Right lobe of liver (tissue), 6 donors: ENCODE measurements at places on chromosomes 3 and 15. TPM values are rescaled to one million over a fixed set of nuclear protein-coding genes. Genes with fewer than 3 reads are reported as not detected.

DNA sequence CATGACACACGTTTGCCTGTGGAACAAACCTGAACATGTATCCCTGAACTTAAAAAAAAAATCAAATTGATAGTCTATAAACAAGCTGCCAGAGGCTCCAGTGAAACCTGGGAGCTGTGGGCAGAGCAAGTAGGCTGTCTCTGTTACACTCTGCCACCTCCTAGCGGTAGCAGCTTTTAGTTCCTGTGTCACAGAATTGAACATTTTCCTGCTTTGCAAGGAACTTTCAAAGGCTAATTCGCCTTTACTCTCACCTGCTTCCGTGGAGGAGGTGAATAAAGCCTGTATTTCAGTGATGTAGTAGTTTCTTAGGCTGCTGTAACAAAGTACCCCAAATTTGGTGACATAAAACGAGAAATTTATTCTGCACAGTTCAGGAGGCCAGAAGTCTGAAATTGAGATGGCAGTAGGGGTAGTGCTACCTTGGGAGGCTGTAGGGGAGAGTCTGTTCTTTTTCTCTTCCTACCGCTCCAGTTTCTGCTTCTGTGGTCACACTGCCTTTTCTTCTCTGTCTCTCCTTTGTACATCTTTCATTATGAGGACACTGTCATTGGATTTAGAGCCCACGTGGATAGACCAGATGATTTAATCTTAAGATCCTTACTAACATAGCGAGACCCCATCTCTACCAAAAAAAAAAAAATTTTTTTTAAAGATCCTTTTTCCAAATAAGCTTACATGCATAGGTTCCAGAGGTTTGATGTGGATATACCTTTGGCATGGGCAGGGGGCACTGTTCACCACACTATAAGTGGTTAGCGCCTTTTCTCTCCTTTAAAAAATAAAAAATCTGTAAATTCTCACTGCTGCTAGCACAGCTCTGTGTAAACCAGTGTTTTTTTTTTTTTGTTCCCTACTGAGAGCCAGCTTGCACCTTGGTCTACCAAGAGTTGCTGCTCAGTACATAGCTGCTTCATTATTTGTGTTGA lies 25.3 kb downstream of the FBXO22 start:
- no peak for DNase-seq
- H3K36me3 ChIP-seq = no peaks in the 10 kb centered on the region
- no peak overlapping the region for H3K4me3 ChIP-seq
- no peaks in the 10 kb centered on the region for H3K4me1 ChIP-seq
- H3K27me3 ChIP-seq = no peaks in the 10 kb centered on the region
- no peak overlapping the region for H3K27ac ChIP-seq

- no peak overlapping the region for H3K4me3 ChIP-seq
- no peaks in the 10 kb centered on the region for H3K36me3 ChIP-seq
- no peaks in the 10 kb centered on the region for H3K4me1 ChIP-seq
- no peaks in the 10 kb centered on the region for H3K27me3 ChIP-seq
- DNase-seq = no peak
These were observed 88.9 kb upstream of the CCNL1 start for GRCh38 chr3:157248590-157249422.

DNA sequence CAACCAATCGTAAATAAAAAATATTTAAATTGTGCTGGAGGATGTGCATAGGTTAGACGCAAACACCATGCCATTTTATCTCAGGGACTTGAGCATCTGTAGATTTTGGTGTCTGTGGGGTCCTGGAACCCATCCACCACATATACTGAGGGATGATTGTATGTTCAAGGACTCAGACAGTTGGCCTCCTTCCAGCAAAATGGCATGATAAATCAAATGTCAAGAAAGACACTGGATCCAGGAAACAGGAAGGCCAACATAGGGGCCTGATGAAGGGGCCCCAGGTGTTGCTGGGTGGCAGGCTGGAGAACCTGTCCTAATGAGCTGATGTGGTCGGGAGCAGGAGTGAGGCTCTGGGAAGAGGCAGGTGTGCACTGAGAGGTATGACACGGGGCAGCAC lies 289.5 kb downstream of the GABRG3 start:
- H3K36me3 ChIP-seq = no peaks in the 10 kb centered on the region
- H3K27me3 ChIP-seq = no peaks in the 10 kb centered on the region
- DNase-seq = no peak
- no peaks in the 10 kb centered on the region for H3K4me1 ChIP-seq
- H3K27ac ChIP-seq = no peak overlapping the region
- no peak overlapping the region for H3K4me3 ChIP-seq

GRCh38 chr3:42129014-42129953 lies 38.1 kb downstream of the TRAK1 start:
- no peaks in the 10 kb centered on the region for H3K27me3 ChIP-seq
- H3K36me3 ChIP-seq = peaks cover 14% of the 10 kb centered on the region
- H3K27ac ChIP-seq = no peak overlapping the region
- DNase-seq = no peak
- no peak overlapping the region for H3K4me3 ChIP-seq
- peaks cover 32% of the 10 kb centered on the region for H3K4me1 ChIP-seq

GRCh38 chr15:89599021-89599420 lies 23.8 kb downstream of the TICRR start:
- no peak for DNase-seq
- no peak overlapping the region for H3K4me3 ChIP-seq
- H3K27me3 ChIP-seq = no peaks in the 10 kb centered on the region
- no peak overlapping the region for H3K27ac ChIP-seq

GRCh38 chr3:80688814-80689213 lies 921.0 kb upstream of the ROBO1 start:
- H3K27me3 ChIP-seq = no peaks in the 10 kb centered on the region
- no peak for DNase-seq
- H3K36me3 ChIP-seq = no peaks in the 10 kb centered on the region
- no peaks in the 10 kb centered on the region for H3K4me1 ChIP-seq
- no peak overlapping the region for H3K4me3 ChIP-seq
- H3K27ac ChIP-seq = no peak overlapping the region

DNA sequence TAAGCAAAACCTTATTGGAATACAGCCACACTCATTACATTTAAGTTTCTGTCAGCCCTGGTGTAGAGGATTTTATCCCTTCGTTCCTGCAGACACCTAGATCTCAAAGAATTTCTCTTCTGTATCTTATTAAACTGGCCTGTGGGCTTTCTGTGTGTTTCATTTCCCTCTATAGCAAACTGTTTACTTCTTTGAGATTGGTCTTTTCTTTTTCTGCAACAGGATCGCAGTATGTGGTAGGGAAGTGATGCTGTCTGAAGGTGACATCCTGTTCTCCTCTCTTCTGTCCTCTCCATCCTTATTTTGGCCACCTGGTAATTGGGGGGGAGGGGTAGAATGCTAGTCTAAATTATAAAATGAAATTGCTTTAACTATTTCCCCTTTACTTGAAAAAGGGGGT lies 25.5 kb downstream of the ATP1B3 start:
- no peaks in the 10 kb centered on the region for H3K4me1 ChIP-seq
- H3K4me3 ChIP-seq = no peak overlapping the region
- DNase-seq = no peak
- no peaks in the 10 kb centered on the region for H3K27me3 ChIP-seq
- H3K27ac ChIP-seq = no peak overlapping the region

The RAP2B gene
- 17.6 TPM for total RNA-seq

The LDHAL6B gene
- not detected for total RNA-seq
